ENCODE measurements at places on chromosomes 6 and 20. TPM values are rescaled to one million over a fixed set of nuclear protein-coding genes. Genes with fewer than 3 reads are reported as not detected.

DNA sequence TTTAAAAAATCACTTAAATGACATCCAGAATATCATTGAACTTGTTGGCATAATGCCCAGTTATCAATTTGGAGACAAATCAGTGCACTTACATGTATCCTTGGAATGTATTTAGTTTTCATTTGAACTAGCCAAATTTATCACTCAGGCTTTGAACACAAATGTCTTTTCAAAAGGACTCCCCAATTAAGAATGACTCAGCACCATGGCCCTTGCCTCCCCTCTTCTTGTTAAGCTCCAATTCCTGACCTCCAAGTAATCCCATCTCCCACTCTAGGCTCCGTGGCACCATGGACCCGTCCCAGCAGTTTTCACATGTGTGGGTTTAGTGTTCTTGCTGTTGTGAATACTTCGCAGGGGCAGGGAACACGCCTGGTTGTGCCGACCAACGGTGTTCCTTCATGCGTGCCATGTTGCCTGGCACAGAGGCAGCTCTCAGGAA is 2.7 kb downstream of the AKAP12 start:
- no peak for DNase-seq

The GJA10 gene
- total RNA-seq = not detected

The COX7A2 gene
- 969 TPM for total RNA-seq

DNA sequence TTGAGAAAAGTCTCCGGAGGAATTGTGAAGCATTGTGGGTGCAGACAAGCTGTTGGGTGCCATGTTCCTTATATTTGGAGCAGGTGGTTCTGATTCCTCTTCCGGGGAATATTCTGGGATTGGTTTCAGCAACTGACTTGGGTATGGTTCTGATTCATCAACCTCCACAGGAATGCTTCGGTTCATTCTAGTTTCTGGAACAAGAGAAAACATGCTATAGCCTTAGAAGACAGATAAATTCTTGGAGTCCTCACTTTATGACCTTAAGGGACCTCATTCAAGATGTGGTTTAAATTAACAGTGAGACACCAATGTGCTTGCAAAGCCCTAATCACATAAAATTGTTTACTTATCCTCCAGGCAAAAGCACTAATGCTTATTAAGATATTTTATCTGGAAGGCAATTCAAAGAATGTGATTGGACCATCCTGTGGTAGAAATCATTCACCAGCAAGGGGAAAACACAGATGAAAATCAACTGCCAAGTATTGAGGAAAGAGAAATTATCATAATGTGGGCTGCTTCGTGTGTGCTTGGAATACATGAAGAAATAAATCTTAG is 13.7 kb downstream of the TRAF3IP2 start:
- DNase-seq = no peak

The LKAAEAR1 gene
- total RNA-seq = not detected

DNA sequence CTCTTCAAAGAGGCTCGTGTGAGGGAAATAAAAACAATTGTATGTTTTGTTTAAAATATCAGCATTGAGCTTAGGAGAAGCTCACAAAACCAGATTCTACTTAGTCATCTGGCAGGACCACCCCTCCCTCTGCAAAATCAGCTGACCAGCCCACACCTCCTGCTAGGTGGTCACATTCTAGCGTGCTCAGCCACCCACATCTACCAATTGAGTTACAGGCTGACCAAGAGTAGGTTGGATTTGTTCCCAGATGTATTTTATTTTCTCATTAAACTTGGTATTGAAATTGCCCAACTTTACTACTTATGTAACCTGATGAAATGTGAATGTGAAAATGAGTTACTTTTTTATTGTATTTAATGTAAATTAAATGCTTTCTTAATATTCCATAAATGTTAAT is 56.2 kb downstream of the SLC22A2 start:
- no peak for DNase-seq

- DNase-seq = no peak
Observed at GRCh38 chr20:57711311-57711712, 1.5 kb upstream of the PMEPA1 start.
